ENCODE measurements at places on chromosomes 5 and 9.

DNA sequence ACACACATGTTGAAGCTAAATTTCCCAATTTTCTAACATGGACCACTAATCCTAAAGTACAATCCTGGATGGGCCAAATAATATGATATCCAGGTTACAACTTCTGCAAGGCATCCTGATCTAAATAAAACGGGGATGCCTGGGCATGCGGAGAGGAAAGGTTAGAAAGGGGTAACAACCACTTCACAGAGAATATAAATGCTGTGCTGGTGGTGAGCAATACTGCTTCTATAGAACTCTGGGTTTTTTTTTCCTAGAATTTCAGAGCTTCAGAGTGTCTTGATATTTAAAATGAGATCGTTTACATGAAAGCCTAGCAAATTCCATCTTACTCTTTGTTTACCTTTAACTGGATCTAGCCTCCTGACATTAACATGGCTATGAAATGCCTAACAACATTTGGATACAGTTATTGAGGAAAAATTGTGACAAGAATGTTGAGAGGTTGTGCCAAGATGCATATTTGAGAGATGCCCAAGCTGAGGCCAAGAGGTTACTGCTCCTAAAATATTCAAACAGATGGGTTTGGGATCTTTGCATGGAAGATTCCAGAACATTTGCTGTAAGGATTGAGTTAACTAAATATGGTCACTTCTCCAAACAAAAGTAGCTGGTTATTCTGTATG is 22.4 kb downstream of the TNFAIP8 start:
- no peak overlapping the region for H3K27ac ChIP-seq
- H3K27me3 ChIP-seq = no peaks in the 10 kb centered on the region
- H3K4me3 ChIP-seq = no peak overlapping the region
- peaks cover 37% of the 10 kb centered on the region for H3K4me1 ChIP-seq
- no peak for DNase-seq

DNA sequence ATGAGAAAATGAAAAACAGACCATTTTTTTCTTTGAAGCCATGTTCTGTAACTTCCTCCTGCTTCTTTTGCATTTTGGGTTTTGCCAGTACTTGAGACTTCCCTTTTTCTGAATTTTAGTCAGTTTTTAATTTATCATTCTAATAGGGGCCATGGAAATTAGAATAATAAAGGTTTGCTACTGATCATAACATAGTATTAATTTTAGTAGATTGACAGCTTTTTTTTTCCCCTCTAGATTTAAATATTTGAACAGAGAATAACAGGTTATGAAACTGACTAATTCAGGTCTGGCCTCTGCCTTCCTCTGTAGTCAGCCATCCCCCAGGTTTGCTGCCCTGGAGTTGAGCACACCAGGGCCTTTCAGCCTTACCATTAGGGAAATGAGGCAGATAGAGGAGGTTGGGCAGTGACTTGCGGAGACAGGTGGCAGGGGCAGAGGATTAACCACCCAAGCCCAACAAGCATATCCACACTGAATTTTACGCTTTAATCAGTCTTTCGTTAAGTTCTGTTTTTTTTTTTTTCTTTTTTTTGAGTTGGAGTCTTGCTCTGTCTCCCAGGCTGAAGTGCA is 80.1 kb upstream of the TNFAIP8 start:
- no peak overlapping the region for H3K4me3 ChIP-seq
- H3K36me3 ChIP-seq = no peaks in the 10 kb centered on the region
- no peak overlapping the region for H3K27ac ChIP-seq

DNA sequence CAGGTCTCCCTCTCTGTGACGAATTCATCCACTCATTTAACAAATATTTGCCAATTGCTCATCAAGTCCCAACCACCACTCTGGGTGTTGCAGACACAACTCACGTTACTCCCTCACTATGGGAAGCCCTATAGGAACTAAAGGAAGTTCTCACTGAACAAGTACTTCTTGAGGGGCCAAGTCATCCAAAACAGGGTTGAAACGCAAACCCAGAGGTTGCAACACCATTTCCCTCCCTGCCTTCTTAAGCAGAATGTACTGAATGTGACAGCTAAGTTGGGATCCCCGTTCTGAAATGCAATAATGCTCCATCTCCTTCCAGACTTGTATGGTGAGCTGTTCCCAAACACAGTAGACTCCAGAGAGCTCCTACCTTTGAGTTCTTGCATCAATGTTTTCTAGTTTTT is 34.3 kb downstream of the EPB41L4B start:
- no peaks in the 10 kb centered on the region for H3K27me3 ChIP-seq
- H3K27ac ChIP-seq = no peak overlapping the region
- no peak overlapping the region for H3K4me3 ChIP-seq
- no peaks in the 10 kb centered on the region for H3K4me1 ChIP-seq

- no peak for DNase-seq
- H3K27ac ChIP-seq = no peak overlapping the region
- no peaks in the 10 kb centered on the region for H3K27me3 ChIP-seq
- no peaks in the 10 kb centered on the region for H3K4me1 ChIP-seq
- H3K4me3 ChIP-seq = no peak overlapping the region
- no peaks in the 10 kb centered on the region for H3K36me3 ChIP-seq
Observed at GRCh38 chr5:169119288-169120048, 181.5 kb downstream of the SLIT3 start.

- no peaks in the 10 kb centered on the region for H3K27me3 ChIP-seq
- H3K36me3 ChIP-seq = no peaks in the 10 kb centered on the region
- no peak overlapping the region for H3K4me3 ChIP-seq
- DNase-seq = no peak
Observed at GRCh38 chr5:119743927-119744326, 114.6 kb downstream of the FAM170A start.

DNA sequence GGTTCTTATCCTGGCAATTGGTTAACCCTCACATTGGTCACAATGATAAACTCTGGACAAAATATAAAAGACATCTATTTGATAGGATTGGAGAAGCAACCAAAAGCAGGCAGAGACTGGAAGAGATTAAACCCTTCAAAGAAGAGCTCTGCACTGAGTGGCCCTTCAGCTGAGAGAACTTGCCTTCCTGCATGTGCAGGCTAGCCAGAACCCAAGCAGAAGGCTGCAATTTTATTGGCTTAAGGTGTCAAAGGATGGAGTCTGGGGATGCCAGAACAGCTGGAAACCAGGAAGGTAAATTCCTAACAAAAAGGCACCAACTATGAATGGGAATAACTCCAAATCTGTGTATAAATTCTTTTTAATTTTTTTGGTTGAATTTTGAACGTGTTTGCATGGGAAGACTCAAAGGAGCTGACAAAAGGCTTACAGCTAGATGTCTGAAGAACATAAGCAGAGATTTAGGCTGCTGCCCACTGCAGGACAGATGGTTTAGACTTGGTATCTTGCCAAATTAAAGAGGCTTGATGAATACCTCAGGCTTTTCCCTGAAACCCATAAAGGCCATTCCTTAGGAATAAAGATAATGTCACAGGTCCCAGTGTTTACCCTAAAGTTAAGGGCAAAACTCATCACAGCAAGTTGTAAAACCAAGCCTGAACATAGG is 66.3 kb downstream of the NR2F1 start:
- H3K27ac ChIP-seq = no peak overlapping the region
- H3K4me3 ChIP-seq = no peak overlapping the region
- H3K36me3 ChIP-seq = no peaks in the 10 kb centered on the region
- H3K4me1 ChIP-seq = no peaks in the 10 kb centered on the region

- H3K4me3 ChIP-seq = no peak overlapping the region
- no peak overlapping the region for H3K27ac ChIP-seq
- no peaks in the 10 kb centered on the region for H3K27me3 ChIP-seq
- DNase-seq = no peak
- H3K4me1 ChIP-seq = peaks cover 3% of the 10 kb centered on the region
- H3K36me3 ChIP-seq = no peaks in the 10 kb centered on the region
Observed at GRCh38 chr5:178245389-178245788, 12.8 kb upstream of the PHYKPL start.

DNA sequence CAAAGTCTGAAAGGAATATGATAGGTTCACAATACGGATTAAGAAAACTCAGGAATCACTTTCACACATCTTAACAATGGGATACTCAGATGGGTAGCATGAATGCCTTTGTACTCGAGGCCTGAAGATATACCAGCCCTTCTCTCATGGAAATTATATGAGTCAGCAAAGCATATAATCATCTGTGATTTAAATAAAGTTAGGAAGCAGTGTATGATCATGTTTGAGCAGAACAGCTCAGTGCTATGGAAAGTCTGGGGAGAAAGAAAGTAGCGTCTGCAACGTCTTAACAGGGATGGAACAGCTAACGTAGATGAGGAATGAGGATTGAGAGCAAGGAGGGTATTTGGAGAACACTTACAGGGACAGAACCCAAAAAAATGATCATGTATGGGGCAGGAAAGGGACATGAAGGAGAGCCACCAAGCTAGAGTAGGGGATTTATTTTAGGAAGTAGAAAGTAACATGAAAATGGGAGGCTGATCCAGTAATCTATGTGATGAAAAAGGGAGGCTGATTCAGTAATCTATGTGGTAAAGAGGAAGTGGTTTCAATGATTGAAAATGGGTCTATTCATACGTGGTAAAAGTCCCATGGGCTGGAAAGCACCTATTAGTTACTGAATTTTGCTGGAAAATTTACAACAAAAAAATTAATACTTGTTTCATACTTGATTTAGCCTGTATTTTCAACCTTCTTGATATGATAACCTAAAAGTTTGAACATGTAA is 85.9 kb downstream of the GNA14 start:
- H3K4me1 ChIP-seq = no peaks in the 10 kb centered on the region
- no peaks in the 10 kb centered on the region for H3K27me3 ChIP-seq
- no peak overlapping the region for H3K4me3 ChIP-seq

DNA sequence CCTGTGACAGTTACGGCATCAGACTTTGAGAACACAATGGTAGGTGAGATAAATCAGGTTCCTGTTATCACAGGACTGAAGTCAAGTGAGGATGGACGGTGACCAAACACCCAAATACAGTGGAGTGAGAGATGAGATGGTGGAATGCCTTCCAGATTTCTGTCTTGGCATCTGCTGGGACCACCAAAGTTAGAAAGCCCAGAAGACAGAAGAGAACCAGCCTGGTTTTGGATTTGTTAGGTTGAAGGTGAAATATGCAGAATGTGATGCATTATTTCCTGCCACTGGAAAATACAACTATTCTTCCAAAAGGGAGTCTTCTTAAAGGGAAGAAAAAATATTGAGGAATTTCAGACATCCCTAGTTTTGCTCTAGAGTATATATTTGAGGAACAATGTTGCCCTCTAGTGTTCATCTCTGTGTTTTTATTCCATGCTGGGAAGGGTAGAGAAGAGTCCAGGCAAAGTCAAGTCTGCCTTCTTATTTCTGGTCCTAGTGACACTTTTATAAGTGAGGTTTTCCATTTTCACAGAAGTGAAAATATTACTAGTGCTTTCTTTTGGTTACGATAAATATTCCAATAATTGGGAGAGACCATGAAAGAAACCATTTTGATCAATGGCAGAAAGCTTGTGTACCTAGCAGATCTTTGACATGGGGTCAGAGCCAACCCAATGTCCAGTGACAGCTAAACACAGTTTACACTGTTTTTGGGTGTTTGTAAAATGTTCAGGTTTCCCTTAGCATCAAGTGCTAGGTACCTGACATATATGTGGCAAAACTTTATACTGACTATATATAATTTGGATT is 142.3 kb upstream of the ANKH start:
- no peak overlapping the region for H3K27ac ChIP-seq
- H3K4me1 ChIP-seq = peaks cover 10% of the 10 kb centered on the region
- H3K27me3 ChIP-seq = no peaks in the 10 kb centered on the region
- no peak for DNase-seq

DNA sequence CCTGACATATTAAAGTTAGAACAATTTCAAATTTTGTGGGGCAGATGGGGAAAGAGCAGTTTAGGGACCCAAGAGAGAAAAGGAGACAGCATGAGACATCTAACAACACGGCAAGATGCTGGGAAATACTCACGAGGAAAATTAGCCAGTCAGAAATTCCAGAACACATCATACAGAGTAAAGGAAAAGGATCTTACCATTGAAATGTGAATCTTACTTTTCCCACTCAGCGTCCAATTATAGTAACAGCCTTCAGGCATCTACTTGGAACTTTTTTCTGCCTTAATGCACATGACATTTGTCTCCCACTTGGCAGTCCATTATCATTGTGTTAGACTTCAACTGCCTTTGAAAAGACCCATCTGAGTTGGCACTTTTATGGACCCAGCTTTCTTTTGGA is 189.7 kb upstream of the SLC27A6 start:
- no peak for DNase-seq
- H3K27me3 ChIP-seq = no peaks in the 10 kb centered on the region
- no peaks in the 10 kb centered on the region for H3K36me3 ChIP-seq
- H3K4me3 ChIP-seq = no peak overlapping the region
- no peak overlapping the region for H3K27ac ChIP-seq

- no peak overlapping the region for H3K27ac ChIP-seq
- H3K4me1 ChIP-seq = no peaks in the 10 kb centered on the region
- no peaks in the 10 kb centered on the region for H3K27me3 ChIP-seq
- no peaks in the 10 kb centered on the region for H3K36me3 ChIP-seq
Observed at GRCh38 chr9:90141723-90142122, 500.9 kb downstream of the DIRAS2 start.

Data from esophagus squamous epithelium (tissue), 5 donors.